Glutamatergic neuron (in vitro differentiated cells): ENCODE measurements at places on chromosomes 6 and 20. TPM values are rescaled to one million over a fixed set of nuclear protein-coding genes. Genes with fewer than 3 reads are reported as not detected.

Gene HLA-DQA1
- total RNA-seq, result not detected

Gene ADISSP
- total RNA-seq, result 54.6 TPM

- H3K27me3 ChIP-seq, result peaks cover 3% of the 10 kb centered on the region
- H3K36me3 ChIP-seq, result no peaks in the 10 kb centered on the region
- no peak overlapping the region for H3K4me3 ChIP-seq
- no peak overlapping the region for H3K27ac ChIP-seq
Measured at GRCh38 chr6:163314791-163315470, 99.6 kb upstream of the QKI start.

DNA sequence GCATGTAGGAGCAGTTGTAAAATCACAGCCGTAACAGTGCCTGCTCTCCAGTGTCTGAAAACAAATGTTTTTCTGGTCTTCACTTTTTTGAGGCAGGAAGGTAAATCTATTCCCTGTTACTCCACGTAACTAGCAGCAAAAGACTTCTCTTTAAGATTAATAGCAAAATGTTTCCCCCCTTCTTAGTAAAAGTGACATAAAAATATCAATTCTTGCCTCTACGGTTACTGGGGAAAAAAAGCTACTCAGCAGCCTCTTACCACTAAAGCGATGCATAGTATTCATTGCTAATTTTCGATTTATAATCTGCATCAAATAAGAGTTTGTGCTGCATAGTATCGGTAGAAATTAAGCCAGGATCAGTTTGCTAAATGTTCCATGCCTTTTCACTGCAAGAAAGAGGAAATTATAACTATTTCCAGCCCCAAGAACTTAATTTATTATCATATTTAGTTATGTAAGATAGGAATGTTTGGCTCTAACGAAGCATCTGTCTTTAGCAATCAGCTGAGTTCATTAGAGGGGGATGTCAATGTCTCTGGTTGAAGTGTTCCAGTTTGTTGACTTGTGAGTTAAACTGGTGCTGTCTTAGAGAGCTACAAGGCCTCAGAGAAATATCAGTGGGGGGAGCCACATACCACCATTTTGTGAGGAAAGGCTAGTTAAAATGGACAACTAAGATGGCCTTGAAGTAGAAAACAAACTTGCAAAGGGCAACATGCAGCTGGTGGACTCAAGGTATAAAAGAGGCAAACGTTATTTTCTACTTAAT lies 617 bp upstream of the TSPYL1 start:
- peaks cover 17% of the 10 kb centered on the region for H3K4me1 ChIP-seq
- no peak for DNase-seq
- H3K27ac ChIP-seq, result peak overlapping the region; percentile 99
- H3K27me3 ChIP-seq, result peaks cover 5% of the 10 kb centered on the region
- peak overlapping the region; percentile 96 for H3K4me3 ChIP-seq

- no peak overlapping the region for H3K27ac ChIP-seq
- H3K27me3 ChIP-seq, result no peaks in the 10 kb centered on the region
- peaks cover 5% of the 10 kb centered on the region for H3K4me1 ChIP-seq
- no peak for DNase-seq
- no peak overlapping the region for H3K4me3 ChIP-seq
Measured at GRCh38 chr6:4163408-4164116, 28.2 kb upstream of the ECI2 start.

- H3K4me3 ChIP-seq, result no peak overlapping the region
- H3K36me3 ChIP-seq, result peaks cover 5% of the 10 kb centered on the region
- H3K4me1 ChIP-seq, result peaks cover 11% of the 10 kb centered on the region
- DNase-seq, result peak; percentile 49
- H3K27ac ChIP-seq, result no peak overlapping the region
Measured at GRCh38 chr20:63163596-63164483, 52.1 kb downstream of the YTHDF1 start.

GRCh38 chr20:63223121-63223825 lies 7.3 kb upstream of the YTHDF1 start:
- DNase-seq, result no peak
- peaks cover 7% of the 10 kb centered on the region for H3K27me3 ChIP-seq
- H3K27ac ChIP-seq, result no peak overlapping the region
- H3K4me1 ChIP-seq, result peaks cover 9% of the 10 kb centered on the region

GRCh38 chr6:166655251-166655650 lies 28.2 kb upstream of the RPS6KA2 start:
- no peak overlapping the region for H3K27ac ChIP-seq
- H3K36me3 ChIP-seq, result no peaks in the 10 kb centered on the region
- DNase-seq, result no peak

GRCh38 chr6:97304701-97305100 lies 21.7 kb upstream of the MMS22L start:
- H3K4me3 ChIP-seq, result no peak overlapping the region
- no peaks in the 10 kb centered on the region for H3K36me3 ChIP-seq
- no peaks in the 10 kb centered on the region for H3K27me3 ChIP-seq
- no peaks in the 10 kb centered on the region for H3K4me1 ChIP-seq

DNA sequence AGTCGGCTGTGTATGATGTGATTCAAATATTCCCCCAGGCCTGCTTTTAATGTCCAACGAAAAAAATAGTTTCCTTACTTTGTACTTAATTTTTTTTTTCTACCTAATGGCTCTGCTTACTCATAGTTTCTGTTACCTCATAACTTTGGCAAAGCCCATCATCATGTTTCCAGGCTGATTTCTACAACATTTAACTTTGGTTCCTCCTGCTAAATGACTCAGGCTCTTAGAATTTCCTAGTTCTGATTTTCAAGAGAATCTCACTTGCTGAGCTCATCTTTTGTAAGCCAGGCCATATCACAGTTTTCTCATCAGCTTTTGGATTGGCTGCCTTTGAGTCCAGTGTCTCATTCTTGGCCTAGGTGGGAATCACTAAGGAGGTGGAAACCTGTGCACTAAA lies 323.1 kb downstream of the HDGFL1 start:
- no peaks in the 10 kb centered on the region for H3K36me3 ChIP-seq
- H3K27ac ChIP-seq, result no peak overlapping the region
- no peak for DNase-seq
- no peaks in the 10 kb centered on the region for H3K27me3 ChIP-seq
- no peaks in the 10 kb centered on the region for H3K4me1 ChIP-seq
- H3K4me3 ChIP-seq, result no peak overlapping the region

- no peak overlapping the region for H3K27ac ChIP-seq
- no peak for DNase-seq
- no peaks in the 10 kb centered on the region for H3K4me1 ChIP-seq
- H3K36me3 ChIP-seq, result no peaks in the 10 kb centered on the region
Measured at GRCh38 chr6:46116289-46116688, 13.5 kb upstream of the ENPP4 start.
